ENCODE measurements at places on chromosomes 1 and 21. TPM values are rescaled to one million over a fixed set of nuclear protein-coding genes. Genes with fewer than 3 reads are reported as not detected.

Gene GUCA2B
- not detected for total RNA-seq

DNA sequence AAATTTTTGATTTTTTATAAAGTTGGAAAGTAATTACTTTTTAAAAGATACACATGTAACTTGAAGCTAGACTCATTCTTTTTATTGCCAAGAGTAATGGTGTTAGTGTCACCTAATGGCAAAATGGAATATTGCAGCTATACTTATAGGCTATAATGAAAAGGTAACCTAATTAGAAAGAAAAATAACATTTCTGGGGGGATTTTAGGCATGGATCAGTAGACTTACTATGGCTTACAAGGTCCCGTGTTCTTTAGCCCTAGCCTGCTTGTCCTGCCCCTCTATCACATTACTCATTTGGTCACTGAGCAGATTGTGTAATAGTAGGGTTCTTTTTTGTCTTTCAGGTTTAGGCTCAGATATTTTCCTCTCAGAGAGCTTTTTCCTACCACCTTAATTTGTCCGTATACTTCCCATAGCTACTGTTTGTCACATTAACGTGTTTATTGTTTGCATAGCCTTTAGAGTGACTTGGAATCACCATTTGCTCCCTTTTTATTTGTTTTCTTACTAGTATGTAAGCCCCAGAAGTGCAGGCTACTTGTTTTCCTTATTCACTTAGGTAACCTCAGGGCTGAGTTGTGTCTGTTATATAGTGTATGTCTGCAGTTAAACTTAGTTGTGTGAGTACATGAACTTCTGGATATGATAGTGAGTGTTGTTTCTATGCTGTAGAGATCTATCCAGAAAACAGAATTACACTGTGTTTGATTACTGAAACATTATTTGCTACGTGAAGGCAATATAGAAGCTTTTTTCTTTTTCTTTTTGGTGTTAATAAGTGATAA is 58.7 kb downstream of the RABGAP1L start:
- no peak for DNase-seq

DNA sequence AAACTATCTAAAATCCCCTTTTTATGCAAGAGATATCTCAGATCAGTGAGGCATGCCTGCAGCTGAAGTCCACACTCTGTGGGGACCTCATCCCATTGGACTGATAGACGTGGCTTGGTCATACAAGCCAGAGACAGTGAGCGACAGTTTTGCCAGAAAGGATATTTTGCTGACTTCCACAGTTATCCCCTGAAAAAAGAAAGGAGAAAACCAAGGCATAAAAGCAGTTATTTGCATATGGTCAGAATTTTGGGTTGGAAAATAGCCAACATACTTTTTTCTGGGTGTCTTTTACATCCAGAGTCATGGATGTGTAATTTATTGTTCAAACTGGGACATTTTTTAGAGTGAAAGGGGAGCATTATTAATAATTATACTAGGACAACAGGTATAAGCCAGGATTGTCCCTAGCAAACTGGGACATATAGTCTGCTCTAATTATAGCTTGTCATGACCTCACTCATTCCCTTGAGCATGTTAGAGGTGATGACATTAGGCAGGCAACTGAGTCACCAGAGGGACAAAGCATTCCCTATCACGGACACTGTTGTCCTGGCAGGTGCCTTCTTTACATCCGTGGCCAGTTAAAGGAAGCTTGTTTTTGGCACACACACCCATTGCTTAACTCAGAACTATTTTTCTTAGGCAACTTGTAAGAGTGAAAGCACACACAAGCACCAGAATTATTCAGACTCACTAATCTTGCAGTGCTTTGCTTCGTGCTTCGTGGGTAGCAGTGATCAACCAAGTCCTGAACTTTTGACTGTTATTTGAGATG is 65.5 kb downstream of the PRRX1 start:
- no peak for DNase-seq

Gene ADAMTS4
- 0.56 TPM for total RNA-seq

Gene DNASE2B
- not detected for total RNA-seq

DNA sequence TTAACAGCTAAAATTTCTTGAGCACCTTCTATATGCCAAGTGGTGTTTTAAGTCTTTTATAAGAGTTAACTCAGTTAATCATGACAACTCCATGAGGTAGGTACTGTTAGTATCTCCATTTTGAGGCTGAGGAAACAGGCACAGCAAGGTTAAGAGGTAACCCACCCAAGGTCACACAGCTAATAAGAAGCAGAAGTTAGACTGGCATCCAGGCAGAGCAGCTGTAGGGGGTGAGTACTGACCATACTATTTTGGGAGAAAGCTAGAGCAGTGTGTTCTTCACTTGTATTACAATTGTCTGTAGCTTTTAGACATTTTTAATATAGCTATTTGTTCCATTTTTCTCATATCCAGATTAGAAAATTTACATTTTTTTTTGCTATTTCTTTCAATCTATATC is 4.8 kb downstream of the ATP6V1G3 start:
- DNase-seq: no peak

Gene GJA8
- not detected for total RNA-seq

- no peak for DNase-seq
Observed at GRCh38 chr21:46229133-46229922, 754 bp upstream of the LSS start.

Gene LRRC71
- total RNA-seq: not detected

- no peak for DNase-seq
Observed at GRCh38 chr1:24999906-25000305, 69.8 kb upstream of the RUNX3 start.

DNA sequence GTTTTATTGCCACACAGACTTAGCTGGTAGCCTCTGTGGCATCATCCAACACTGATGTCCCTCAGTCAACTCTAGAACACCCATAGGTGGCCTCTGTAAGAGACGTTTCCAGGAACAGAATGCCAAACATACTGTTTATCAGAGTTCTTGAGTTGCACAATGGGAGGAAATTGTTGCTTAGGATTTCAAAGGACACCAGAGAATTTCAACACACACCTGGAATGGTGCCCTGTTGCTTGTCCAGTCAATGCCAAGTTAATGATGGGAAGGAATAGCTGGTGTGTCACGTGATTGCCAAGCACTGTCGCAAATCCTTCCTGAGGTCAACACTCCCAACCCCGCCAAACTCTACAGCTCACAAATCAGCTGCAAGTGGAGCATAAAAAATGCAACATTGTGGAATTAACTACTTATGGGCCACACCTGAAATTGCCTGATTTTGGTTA is 28.6 kb upstream of the DUSP23 start:
- no peak for DNase-seq

DNA sequence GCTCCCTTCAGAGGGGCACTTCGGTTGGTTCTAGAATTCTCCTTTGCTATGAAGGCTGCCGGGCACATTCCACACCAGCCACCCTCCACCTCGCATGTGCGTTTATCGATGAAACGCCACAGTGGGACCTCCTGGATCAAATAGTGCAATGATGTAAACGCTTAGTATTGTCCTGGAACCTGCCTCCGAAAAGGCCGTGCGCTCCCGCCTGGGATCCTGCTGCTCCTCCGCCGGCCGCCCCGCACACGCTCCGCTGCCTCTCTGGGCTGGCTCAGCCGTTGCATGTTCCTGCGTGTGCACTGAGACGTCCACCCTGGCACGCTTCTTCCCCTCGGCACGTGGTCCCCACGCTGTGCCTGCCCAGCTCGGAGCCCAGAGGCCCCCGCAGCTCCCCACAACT is 4.0 kb upstream of the TNFRSF14 start:
- DNase-seq: no peak

- no peak for DNase-seq
Observed at GRCh38 chr21:42289926-42290325, 25.3 kb downstream of the TFF3 start.

Gene NFIA
- total RNA-seq: 6.7 TPM

- no peak for DNase-seq
Observed at GRCh38 chr1:154859786-154860155, 10.3 kb downstream of the KCNN3 start.

- no peak for DNase-seq
Observed at GRCh38 chr1:232990176-232991128, 40.0 kb downstream of the NTPCR start.

Gene GPA33
- 2.0 TPM for total RNA-seq

GRCh38 chr21:46114963-46115362 is 17.1 kb downstream of the COL6A2 start:
- DNase-seq: no peak

DNA sequence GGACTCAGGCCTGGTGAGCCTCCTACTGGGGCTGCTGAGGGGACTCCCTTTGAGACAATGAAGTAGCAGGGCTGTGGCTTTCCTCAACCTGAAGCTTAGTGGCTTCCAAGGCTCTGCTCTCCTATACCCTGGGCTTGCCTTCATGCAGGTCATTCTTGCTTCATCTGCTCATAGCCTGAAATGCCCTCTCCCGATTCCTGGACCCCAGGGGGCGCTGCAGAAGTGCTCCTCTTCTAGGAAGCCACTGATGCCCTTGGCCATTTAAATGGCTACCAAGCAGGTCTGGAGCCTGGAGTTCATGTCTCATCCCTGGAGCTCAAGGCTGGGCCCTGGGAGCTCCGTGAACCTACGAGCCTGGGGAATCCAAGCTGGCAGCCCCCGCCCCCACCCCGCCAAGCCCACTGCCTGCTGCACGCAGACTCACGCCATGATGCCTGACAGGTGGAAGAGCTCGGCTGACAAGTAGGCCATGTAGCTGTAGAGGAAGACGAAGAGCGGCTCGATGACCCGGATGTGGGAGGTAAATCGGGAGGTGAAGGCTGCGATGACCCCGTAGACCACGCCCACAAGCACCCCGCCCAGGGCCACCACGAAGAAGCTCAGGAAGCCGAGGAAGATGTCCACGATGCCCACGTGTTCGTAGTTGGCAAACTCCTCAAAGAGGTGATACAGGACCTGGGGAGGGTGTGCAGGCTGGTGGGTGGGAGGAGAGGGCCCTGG is 45.7 kb downstream of the SLC9A1 start:
- no peak for DNase-seq

Gene ETV3L
- total RNA-seq: not detected

Gene LAPTM5
- 629 TPM for total RNA-seq

DNA sequence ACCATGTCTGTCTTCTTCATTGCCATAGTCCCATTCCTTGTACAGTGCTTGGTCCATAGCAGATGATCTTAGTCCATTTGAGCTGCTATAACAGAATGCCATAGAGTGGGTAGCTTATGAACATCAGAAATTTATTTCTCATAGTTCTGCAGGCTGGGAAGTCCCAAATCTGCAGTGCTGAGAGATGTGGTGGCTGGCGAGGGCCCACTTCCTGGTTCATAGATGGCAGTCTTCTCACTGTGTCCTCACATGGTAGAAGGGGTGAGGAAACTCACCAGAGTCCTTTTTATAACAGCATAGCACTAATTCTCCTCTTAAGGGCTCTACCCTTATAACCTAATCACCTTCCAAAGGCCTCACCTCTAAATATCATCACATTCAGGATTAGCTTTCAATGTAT is 23.1 kb upstream of the RAP1A start:
- DNase-seq: peak; percentile 78

GRCh38 chr1:33928251-33928650 is 64.4 kb downstream of the HMGB4 start:
- DNase-seq: no peak

Gene ALG14
- 0.61 TPM for total RNA-seq

GRCh38 chr1:192811594-192812239 is 2.9 kb downstream of the RGS2 start:
- no peak for DNase-seq

- DNase-seq: no peak
Observed at GRCh38 chr1:109479311-109479710, 4.4 kb upstream of the ATXN7L2 start.

DNA sequence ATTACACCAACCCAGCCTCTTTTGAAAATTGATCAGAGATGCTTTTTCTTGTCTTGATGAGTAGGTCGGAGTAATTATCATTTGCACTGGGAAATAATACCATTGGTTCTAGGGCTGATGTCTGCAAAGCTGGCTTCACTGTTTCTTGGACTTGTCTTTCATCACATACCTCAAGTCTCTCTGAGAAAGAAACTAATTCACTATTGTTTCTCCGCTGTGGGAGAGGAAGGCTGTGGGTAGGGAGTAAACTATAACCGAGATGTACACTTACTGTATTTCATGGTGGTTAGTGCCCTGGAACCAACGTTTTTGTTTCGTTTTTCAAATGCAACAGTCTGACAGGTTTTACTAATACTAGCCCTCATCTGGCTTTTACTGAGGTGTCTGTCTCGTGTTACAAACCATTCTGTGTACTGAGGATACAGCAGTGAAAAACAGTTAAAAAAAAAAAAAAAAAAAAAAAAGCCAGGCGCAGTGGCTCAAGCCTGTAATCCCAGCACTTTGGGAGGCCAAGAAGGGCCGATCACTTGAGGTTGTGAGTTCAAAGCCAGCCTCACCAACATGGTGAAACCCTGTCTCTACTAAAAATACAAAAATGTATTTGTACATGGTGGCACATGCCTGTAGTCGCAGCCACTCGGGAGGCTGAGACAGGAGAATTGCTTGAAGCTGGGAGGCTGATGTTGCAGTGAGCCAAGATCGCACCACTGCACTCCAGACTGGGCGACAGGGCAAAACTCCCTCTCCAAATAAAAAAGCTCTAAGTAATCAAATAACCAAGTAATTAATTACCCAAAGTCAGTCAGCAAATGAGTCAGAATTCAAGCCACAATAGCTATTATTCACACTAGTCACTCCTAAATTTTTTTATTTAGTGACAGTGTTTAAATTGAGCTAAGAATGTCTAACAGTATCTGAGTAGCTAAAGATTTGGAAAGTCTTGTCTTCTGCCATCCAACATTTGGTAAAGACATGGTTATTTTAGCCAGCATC is 23.3 kb downstream of the TOMM20 start:
- peak; percentile 76 for DNase-seq

Gene LIN28A
- not detected for total RNA-seq

GRCh38 chr1:85313888-85314696 is 37.7 kb upstream of the BCL10 start:
- DNase-seq: no peak

DNA sequence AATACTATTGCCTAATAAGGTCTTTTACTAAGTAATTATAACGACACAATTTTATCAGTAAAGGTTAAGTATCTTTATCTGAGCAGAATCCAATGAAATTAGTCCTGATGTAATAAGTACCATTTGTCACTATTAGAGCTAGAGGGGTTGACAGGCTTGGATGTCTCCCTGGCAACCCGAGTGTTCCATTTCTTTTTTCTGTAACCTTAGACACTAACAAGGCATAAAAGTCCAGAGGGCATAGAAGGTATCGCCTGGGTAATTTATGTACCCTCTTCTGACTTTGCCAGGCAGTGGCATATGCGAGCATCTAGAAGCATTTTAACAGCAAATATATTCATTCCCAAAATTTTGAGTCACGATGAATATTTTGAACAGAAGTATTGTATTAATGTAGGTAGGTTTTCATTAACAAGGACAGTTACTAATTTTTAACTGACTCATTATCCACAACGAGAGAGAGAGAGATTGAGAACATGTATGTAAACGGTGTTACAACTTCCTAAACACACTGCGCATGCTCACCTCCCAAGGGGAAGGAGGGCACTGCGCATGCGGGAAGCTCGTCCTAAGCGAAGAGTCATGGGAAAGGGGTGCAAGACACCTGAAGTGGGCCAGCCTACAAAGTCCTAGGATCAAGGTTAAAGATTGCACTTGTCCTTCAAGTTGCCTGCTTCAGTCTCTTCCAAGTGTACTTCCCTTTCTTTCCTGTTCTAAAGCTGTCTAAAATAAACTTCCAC is 423.9 kb downstream of the DSCAM start:
- no peak for DNase-seq

Gene CHRM3
- total RNA-seq: not detected

- no peak for DNase-seq
Observed at GRCh38 chr1:44077421-44077820, 41.2 kb upstream of the KLF17 start.
